ENCODE measurements at places on chromosomes 3 and 15.

GRCh38 chr3:112889357-112889756 lies 42.7 kb upstream of the CD200R1L start:
- DNase-seq, result no peak

GRCh38 chr3:178259703-178260102 lies 276.5 kb upstream of the KCNMB2 start:
- DNase-seq, result no peak

DNA sequence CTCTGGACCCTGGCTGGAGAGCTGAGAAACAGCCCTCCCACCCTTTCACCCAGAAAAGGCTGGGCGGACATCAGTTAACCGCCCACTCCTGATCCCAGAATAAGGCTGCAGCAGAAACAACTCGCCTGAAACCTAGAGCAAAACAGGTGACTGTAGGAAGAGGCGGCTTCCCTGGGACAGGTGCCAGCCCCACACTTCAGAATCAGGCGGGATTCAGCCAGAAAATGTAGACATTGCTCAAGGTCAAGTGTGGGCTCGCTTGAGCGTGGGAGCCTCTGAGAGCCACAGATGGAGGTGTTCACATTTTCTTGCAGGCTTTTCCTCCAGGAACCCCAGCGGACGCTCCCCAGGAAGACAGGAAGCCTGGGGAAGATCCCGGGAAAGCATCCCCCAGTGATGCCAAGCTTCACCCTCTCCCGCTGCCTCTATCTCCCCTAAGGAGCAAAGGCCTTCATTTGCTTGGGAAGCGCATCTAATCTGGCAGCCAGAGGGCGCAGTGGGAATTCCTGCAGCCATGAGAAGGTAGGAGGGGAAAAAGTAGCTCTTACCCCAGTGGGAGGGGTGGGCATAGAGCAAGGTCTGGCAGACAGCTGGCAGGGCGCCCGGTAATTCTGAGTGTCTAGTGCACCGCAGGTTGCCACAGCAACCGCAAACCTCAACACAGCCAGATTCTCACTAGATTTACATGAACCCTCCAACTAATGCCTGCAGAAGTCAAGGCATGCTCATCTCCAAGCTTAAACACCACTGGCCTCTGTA lies 77.7 kb downstream of the OCA2 start:
- no peak for DNase-seq

DNA sequence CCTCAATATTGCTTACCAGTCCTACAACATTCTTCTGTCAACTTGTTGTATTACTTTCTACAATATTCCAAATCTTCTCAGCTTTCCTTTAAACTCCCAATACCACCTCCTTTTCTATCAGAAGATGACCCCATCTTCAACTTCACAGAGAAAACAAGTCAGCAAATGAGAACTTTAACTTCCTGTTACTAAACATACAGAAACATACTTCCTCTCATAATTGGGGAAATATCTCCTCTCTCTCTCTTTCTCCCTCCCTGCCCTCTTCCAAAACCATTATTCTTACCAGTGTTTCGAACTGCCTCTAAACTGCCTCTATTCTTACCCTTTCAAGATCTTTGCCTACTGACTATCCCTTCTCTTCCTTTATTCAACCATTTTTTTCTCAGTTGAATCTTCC lies 1.8 kb upstream of the SNAP23 start:
- no peak for DNase-seq

- no peak for DNase-seq
Observed at GRCh38 chr15:49610157-49610918, 10.3 kb downstream of the FAM227B start.

All from activated naive CD8-positive, alpha-beta T cell treated with anti-CD3 and anti-CD28 coated beads, Interleukin-2, amount 10 ng/mL, durations not matched to agents 7 days and 5 days (primary cell).